ENCODE measurements at places on chromosomes 11 and 22.

- no peak for DNase-seq
Measured at GRCh38 chr11:122706291-122707088, 51.0 kb downstream of the UBASH3B start.

DNA sequence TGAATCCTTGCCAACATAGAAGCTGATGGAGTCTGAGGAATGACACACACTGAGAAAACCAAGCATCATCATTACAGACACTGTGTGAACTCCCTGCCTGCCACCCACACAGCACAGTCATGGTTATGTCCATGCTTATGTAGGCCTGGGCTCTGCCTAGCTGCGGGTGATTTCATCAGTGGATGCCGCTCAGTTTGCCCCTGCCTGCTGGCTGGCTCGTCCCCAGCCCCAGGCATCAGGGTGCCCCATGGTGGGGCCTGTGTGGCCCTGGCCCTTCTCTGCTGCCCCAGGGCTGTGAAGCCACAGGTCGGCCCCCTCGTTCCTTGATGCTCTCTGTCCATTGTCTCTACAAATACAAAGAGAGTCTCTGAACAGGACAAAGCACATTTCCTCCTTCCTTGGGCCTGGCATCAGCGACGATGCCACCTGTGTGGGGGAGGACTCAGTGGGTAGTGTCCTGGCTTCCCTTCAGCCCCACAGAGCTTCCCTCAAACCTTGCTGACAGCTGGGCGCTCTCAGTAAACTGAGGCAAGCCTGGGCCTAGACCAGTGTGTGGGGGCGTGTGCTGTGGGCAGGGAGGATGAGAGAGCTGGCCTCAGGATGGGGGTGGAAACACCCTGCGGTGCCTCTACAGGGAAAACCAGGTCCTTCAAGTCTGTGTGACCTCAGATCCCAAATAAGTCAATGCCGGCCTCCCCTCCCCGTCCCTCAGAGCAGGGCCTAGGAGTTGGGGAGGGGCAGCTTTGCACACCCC is 20.0 kb upstream of the TUB start:
- no peak for DNase-seq

DNA sequence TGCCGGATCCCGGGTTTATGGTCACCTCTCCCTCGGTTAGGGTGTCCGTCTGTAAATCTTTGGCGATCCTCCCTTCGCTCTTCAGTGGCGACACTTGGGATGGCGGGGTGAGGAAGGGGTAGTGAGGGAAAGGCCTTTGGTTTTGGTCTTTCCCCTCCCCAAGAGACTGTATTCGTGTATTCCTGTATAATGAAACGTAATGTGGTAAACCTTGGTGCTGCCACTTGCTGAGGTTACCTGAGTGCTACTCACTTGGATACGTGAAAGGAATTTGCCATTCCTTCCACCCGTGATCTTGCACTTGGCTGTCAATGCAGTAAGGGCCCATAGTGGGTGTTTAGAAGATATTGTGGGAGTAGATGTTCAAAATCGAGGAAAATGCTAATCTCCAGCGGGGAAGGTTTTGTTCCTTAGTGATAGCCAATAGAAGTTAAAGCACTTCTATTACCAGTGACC is 578 bp upstream of the NUP160 start:
- no peak for DNase-seq

DNA sequence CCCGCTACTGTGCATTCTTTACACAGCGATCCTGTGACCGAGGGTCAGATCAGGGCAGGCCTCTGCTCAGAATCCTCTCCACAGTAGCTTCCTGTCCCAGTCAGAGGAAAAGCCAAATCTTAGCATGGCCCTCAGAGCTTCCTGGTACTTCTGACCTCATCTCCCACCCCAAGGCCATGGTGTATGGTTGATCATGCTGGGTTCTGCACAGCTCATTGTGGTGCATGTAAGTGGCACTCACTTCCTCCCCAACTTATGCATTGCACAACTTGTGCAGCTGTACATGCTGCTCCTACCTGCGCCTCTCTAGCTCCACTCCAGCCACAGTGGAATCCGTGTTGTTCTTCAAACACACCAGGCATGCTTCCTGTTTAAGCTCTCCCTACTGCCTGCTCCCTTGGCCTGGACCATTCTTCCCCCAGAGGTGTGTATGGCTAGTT is 20.3 kb downstream of the BMAL1 start:
- no peak for DNase-seq

Data from cortex of kidney (tissue), 1 donor.